Skeletal muscle tissue (tissue), 5 donors: ENCODE measurements at places on chromosomes 12 and 14. TPM values are rescaled to one million over a fixed set of nuclear protein-coding genes. Genes with fewer than 3 reads are reported as not detected.

WNT1 gene
- total RNA-seq, result not detected

SLC7A7 gene
- 15.1 TPM for total RNA-seq

ANO6 gene
- 50.6 TPM for total RNA-seq

P2RX2 gene
- not detected for total RNA-seq

MYH6 gene
- total RNA-seq, result 2.1 TPM

FBXO34 gene
- 24.5 TPM for total RNA-seq
